Gastrocnemius medialis (tissue), 4 donors: ENCODE measurements at places on chromosomes 5 and 9.
A peak's percentile ranks its signal among the peaks of the same experiment; 100 is the strongest.

- DNase-seq: peak; percentile 28
Measured at GRCh38 chr9:95506428-95506677, 10.4 kb downstream of the PTCH1 start.

DNA sequence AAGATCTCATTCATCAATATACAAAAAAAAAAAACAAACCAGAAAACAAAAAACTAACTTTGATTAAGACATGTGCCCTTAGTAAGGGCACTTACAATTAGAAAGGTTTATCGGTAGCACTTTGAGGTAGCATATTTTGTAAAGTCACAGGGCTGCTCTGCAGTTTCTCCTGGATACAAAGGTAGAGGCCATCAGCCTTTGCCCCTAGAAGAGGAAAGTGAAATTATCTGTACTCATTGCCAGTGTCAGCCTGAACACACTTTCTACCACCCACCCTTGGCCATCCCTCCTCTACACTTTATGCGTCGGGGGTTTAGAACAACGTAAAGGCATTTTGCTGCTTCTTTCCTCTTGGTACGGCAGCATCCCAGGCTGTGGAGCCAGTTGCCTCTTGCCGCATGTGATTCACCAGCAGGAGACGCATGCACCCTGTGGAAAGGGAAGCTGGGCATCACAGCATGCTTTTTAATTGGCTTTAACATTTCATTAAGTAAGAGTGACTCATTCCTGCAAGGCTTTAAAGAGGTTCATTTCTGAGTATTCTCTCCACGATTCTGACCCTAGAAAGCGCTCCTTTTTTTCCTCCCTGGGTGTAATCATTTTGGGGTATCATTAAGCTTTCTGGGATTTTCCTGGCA is 84.6 kb downstream of the CEMIP2 start:
- DNase-seq: no peak

- no peak for DNase-seq
Measured at GRCh38 chr5:110616009-110616408, 110.5 kb downstream of the TMEM232 start.

DNA sequence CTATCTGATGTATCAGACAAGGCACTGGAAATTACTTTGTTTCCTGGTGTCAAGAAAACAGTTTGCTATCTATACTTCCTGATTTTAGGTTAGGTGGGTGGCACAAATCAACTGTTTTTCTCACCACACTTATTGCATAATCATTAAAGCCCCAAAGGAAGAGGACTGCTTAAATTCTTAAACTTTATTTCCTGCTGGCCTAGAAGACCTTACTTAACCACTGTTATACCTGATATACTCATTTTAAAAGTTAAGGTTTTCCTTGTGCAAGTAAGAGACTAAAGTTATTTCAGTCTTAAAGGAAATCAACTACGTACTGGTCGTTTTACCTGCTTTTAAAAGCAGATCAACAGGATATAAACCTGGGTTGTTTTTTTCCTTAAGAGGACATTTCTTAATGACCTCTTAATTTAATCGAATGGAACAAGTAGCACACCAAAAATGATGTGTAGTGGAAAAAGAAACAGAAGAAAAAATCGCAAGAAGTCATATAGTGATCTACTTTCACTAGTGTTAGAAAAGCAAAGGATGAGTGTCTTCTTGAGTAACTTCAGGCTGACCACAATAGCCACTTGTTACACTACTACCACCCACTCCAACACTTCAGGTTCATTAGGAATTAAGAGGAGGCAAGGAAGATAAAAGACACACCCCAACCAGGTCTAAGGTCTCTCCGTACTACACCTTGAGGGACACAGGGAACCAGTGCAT is 974 bp downstream of the CLINT1 start:
- no peak for DNase-seq

DNA sequence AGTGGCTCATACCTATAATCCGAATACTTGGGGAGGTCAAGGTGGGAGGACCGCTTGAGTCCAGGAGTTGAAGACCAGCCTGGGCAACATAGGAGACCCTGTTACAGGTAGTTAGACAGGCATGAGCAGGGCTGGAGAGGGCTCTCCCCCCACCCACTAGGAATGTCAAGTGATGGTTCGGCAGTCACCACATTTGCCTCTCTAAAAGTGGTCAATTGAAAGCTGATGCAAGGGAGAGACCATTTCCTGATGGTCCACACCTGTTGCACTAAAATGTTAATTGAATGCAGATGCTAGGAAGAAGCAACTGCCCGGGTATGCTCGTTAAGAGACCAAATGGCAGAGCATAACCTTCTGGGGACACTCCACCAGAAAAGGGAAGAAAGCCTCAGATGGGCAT is 82.7 kb downstream of the SFXN1 start:
- DNase-seq: no peak
